ENCODE measurements at places on chromosomes 12 and 14.

GRCh38 chr12:128137140-128137539 is 129.8 kb upstream of the TMEM132C start:
- no peak for DNase-seq

GRCh38 chr14:92729634-92730358 is 18.6 kb downstream of the LGMN start:
- DNase-seq = no peak

DNA sequence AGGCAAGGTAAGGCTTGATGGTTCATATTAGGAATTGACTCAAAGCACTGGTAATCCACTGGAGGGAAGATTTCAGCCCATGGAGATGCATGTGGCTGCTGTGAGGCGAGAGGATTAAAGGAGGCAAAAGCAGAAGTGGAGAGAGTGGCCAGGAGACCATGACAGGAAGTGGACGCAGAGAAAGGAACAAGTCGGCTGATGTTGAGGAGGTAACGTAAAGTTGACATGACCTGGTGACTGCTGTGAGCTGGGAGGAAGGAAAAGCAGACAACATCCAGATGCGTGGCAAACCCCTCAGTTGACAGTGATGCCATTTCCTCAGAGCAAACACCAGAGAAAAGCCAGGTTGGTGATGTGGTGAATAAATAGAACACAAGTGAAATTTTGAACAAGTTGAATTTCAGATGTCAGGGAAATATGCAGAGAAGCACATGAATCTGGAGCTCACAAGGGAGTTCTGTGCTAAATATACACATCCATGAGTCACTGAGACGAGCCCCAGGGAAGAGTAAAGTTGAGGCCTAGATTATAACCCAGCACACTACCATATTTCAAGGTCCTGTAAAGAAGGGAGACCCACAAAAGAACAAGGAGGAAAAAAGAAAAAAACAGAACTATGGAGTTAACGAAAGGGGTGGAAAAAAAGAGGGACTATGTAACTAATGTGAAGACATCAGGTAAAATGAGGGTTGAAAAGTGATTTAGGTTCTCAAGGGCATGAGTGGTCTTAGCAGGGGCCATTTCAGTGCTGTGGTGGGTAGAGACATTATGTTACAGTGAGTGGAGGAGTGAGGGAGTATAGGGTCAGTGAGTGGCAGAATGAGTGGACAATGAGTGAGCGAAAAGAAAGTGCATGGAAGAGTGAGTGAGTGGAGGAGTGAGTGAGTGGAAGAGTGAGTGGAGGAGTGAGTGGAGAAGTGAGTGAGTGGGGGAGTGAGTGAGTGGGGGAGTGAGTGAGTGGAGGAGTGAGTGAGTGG is 61.6 kb upstream of the GZMB start:
- no peak for DNase-seq

GRCh38 chr12:16348435-16349130 is 1.1 kb downstream of the MGST1 start:
- DNase-seq = no peak

- DNase-seq = no peak
Measured at GRCh38 chr14:28769276-28769880, 2.8 kb downstream of the FOXG1 start.

DNA sequence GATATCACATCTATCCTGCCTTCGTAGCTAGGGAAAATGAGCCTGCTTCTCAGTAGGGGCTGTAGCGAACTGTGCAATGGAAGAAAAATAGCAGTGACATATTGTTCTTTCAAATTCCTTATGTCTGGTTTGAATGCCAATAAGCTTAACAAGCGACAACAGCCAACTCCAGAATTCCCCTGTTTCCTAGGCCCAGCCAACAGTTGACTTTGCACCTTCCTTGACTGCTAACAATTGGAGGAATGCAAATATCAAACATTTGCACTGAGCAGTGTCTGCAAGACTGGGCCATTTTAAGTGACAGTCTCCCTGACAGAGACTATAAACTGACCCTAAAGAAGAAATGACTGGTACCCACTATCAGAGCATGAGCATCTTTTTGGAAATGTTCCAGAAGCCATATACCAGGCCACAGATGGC is 12.0 kb upstream of the SERPINA1 start:
- no peak for DNase-seq

- no peak for DNase-seq
Measured at GRCh38 chr12:11592484-11592883, 57.0 kb upstream of the ETV6 start.

- DNase-seq = no peak
Measured at GRCh38 chr14:30355431-30355913, 203.5 kb upstream of the G2E3 start.

DNA sequence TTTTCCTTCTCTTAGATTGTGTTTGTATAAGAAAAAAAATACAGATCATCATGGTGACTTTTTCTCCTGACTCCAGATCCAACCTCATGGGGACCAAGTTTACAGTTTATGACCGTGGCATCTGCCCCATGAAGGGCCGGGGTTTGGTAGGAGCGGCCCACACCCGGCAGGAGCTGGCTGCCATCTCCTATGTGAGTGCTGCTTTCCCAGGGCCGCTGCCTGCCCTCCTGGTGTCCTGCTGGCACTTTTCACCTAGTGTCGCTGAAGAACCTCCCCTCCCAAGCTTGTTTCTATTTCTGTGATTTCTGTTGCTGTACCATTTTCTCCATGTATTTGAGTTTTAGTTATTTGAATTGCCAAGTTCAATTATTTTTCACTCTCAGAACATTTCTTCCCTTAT is 24.8 kb upstream of the TEAD4 start:
- DNase-seq = no peak

DNA sequence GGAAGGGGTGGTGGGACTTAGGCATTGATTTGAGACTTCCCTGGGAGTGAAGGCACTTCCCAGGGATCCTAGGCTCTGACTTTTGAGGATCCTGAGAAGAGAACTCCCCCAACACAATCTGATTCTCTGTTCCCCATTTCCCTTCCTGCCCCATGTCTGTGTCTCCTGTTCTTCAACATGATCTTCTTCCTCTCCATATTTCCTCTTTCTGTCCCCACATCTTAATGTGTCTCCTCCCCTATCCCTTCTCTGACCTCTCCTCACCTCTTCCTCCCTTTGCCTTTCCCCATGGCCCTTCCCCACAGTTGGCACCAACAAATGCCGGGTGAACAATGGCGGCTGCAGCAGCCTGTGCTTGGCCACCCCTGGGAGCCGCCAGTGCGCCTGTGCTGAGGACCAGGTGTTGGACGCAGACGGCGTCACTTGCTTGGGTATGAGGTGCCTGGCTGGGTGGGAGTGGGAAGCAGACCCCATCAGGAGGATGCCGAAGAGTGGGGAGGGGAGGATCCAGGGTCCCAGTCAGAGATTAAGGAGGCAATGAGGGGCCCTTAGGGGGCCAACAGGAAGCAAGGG is 15.2 kb upstream of the LRP1-AS start:
- DNase-seq = no peak

GRCh38 chr14:51776102-51776894 is 84.1 kb upstream of the GNG2 start:
- DNase-seq = no peak

DNA sequence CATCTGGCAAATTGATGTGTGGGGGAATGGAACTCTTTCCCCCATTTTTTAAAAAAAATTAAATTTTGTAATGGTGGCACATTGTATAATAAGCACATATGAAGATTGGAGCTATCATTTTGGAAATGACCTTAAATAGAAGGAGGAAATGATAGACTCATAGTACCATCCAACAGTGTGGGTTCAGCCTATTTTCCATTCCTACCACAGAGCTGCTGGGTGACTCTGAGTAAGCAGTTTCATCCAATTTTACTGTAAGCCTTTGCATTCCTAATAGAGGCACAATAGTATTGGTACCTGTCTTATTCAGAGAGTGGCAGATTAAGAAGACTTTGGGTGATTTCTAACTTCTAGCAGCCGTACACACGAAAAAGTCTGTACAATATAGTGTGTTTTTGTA is 304.5 kb downstream of the RAD51B start:
- DNase-seq = no peak

DNA sequence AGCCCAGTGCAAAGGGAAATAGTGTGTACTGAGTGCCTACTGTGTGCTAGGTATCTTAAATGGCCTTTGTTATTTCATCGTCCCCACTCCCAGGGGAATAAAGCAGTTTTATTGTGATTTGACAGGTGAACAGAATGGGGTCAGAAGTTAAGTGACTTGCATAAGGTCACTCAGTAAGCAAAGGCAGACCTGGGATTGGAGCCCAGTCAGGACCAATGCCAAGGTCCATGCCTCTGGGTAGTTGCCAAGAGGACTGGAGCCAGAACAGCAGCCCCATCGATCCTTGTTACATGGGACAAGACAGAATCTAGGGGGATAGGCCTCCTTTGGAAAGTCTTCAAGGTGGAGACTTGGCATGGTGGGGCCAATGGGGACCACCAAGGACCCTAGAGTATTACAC is 227.4 kb upstream of the PWP1 start:
- no peak for DNase-seq

DNA sequence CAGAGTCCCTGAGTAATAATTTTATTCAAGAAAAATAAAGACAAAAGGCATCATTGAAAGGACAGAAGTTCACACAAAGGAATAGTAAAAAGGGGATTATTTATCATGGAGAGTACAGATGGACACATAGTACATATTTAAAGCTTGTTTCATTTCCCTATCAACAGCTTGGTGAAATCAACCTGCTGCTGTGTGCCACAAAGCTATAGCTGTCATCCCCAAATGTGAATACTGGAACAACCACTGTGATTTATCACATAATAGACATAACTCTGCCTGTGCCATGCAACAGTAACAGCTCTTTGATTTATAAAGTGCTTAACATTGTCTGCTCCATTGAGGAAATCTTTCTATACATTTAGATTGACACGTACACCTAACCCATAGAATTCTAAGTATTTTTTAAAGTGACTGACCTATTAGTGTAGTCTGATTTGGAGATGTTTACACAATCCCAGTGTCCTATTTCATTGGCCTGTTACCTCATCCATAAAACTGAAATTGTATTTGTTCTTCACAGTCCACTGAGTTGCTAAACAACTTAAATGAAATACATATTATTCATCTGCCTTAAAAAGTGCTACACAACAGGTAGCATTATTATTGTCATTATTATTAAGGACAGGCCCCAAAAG is 3.3 kb downstream of the NEMF start:
- DNase-seq = no peak

DNA sequence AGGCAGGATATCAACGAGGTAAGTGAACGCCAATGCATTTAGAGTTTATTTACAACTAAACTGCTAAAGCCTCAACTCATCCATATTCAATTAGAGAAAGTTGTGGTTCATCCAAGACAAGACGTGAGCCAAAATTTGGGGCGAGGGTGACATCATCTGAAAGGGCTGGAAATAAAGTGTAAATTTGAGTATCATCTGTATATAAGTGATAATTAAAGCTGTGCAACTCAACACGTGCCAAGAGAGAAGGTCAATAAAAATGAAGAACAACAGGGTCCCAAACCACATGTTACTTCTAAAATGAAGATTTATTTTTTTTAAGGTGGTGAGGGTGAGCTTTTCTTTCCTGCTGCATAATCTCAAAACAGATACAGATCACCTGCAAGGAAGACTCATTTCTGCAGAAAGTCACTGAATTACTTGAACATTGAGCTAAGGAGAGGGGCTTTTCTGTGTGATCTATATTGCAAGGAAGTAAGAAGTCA is 203.6 kb downstream of the EFCAB11 start:
- DNase-seq = no peak

DNA sequence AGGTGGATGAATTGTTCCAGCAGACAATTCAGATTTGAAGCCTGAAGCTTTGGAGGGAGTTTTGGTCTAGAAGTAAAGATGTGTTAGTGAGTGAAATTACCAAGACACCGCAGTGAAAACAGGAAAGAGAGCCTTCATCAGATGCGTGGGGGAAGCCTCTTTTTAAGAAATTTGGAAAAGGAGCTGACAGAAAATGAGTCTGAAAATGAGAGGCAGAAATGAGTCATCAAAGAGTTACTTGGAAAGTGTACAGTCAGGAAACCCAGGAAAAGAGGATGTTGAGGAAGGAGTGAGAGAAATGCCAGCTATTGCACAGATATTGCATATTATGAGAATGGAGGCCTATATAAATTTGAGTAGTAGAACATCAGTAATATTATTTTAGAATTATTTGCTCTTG is 520.7 kb downstream of the NRXN3 start:
- DNase-seq = no peak

DNA sequence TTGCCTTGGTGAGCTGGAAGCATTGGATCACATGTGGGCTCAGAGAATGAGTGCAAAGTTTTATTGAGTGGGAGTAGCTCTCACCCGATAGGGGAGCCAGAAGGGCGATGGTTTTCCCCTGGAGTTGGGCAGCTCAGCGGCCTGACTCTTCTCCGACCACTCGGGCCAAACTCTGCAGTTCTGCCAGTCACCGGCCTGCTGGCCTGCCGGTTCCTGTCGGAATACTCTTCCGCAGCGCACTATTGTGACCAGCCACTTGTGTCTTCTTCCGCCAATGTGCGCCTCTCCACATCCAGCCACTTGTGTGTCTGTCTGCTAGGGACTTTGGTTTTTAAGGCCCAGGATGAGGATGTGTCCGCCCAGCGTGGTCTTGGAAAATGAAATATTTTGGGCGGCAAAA is 43.5 kb upstream of the PRKD1 start:
- DNase-seq = no peak

DNA sequence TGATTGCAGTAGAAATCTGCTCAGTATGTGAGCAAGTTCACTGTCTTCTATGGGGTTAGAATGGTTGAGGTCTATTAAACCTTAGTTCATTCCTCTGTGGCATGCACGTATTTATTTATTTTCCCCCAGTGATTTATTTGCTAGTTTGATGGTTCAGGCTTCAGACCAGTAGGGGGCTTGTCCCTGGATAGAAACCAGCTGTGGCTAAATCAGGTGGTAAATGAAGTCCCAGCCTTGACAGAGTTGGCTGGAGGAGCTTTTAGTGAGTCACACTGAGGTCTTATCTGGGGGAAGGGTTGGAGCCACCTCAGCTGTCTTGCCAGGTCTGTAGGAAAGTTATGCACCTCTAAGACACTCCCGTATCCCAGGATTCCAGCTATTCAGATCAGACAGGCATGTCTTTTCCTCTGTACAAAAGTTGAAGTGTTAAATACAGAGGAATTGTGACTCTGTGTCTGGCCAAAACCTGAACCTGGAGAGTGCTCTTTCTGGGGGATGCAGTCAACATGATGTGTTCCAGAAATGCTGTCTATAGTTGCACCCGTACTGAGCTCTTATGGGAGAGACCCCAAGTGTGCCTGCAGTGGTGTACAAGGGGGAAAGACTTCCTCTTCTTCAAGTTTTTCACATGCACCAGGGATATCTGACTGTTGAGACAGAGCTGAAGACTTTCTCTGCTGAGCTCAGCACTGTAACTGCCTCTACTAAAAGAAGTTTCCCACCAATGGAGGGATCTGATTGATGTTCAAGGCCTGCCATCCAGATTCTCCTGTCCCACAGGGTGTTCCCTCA is 1322.1 kb downstream of the TMEM121 start:
- no peak for DNase-seq

GRCh38 chr14:100370003-100370402 is 46.9 kb downstream of the SLC25A47 start:
- no peak for DNase-seq

DNA sequence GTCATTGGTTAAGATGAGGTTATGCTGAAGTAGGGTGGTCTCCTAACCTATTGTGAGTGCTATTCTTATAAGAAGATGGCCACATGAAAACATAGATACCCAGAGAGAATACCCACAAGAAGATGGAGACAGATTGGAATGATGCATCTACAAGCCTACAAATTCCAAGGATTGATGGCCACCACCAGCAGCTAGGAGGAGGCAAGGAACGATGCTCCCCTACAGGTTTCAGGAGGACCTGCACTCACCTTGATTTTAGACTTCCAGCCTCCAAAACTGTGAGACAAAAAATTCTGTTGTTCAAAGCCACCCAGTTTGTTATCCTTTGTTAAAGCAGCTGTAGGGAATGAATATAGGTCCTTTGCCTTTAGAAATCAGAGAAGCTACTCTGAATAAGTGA is 227.4 kb downstream of the NEDD1 start:
- no peak for DNase-seq
